ENCODE measurements at places on chromosomes 1 and 21.

GRCh38 chr1:74650561-74650960 lies 23.0 kb downstream of the ERICH3 start:
- no peak for DNase-seq

DNA sequence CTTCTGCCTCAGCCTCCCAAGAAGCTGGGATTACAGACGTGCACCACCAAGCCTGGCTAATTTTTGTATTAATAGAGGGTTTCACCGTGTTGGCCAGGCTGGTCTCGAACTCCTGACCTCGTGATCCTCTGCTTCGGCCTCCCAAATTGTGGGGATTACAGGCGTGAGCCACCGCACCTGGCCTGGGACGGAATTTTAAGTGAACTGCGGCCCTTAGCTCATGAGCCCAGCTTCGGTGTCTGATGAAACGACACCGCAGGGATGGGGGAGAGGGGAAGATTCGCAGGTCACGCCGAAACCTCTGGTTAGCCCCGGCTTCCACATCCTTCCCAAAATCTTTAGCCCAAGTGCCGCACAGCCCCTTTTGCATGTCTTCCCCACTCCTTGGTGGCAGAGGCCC lies 39.1 kb downstream of the LRRC3 start:
- no peak for DNase-seq

DNA sequence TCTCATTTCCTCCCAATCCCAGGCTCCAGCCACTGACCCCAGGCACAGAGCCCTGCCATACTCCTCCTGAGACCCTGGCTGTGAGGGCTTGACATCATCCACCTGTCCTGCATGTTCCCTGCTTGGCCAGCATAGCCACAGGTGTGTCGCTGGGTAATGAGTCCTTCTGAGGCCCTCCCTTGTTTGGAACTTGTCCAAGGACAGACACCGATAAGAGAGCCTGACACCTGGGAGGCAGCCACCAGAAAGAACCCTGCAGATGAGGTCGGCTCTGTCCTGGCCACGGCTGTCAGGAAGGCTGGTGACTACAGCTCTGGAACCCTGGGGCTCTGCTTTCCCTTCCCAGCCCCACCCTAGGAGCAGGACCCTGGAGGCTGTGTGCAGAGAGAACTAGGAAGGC lies 34.6 kb downstream of the TMEM63A start:
- no peak for DNase-seq

DNA sequence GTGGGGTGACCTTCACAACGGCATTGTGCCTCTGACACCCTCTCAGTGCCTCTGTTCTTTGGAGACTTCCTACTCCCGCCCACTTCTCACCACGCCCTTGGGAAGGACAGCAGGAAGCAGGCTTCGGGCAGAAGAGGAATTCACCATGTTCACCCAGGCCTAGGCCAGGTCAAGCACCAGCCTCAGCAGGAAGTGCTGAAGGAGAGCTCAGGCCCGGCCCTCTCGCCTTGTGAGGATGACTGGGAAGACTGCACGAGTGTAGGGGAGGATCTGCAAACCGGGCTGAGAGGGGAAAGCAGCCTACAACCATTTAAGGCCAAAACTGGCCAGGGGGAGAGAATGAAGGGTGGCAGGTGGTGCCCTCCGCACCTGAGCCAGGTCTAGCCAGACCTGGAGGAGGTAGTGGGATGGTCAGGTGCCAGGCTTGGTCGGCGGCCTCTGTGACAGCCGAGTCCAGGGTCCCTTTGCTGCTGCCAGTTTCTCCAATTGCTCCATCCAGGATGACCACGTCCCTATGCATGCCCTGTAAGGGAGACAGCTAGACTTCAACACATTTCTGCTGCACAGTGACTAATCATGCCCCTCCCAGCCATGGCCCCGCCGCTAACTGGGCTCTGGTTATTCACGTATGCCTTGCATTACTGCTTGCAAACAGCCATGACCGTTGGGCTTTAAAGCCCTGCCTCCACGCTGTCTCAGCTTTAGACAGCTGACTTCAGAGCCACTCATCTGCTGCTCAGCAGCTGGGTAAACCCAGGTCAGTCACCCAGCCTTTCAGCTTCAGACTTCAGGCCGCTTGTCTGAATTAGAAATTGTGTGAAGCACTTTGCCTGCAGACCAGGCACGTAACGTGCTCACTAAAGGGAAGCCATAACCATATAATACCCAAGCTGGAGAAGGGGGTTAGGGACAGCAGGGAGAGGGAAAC lies 8.9 kb downstream of the MRTO4 start:
- DNase-seq: peak; percentile 86

DNA sequence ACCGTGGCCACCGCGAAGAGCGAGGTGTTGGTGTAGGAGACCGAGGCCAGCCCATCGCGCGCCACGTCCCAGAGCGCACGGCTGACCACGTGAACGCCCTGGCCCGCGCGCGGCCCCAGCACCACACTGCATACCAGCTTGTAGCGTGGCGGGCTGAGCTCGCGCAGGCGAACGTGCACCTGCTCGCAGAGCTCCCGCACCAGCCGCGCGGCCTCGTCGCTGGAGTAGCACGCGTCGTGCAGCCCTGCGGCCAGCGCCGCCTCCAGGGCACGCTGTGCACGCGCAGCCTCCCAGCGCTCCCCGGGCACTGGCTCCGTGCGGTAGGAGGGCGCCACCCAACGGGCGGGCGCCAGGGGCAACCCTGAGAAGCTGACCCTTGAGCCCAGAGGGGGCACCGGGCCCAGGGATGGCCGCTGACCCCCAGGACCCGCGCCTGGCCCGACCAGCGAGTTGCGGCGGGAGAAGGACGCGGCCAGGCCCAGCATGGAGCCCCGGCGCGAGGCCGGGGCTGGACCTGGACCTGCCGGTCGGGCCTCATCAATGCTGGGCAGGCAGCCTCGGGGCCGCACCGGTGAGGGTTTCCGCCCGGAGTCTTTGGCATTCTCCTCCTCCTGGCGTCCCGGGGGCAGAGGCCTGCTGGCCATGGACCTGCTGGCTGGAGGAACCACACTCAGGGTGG lies 987 bp downstream of the DYNLT4 start:
- no peak for DNase-seq

DNA sequence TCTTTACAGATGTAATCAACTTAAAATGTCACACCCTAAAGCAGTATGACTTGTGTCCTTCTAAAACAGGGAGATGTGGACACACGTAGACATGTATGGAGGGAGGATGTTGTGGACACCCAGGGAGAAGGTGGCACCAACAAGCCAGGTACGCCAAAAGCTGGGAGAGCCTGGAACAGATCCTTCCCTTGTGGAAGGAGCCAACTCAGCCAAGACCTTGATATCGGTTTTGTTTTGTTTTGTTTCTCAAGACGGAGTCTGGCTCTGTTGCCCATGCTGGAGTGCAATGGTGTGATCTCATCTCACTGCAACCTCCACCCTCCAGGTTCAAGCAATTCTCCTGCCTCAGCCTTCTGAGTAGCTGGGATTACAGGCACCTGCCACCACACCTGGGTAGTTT lies 45.6 kb downstream of the CHAF1B start:
- DNase-seq: no peak
